CD4-positive, alpha-beta T cell treated with Interleukin-21 for 1 hour (primary cell): ENCODE measurements at places on chromosomes 5 and 9.

GRCh38 chr5:97525780-97526179 lies 342.7 kb upstream of the RIOK2 start:
- no peak for DNase-seq

DNA sequence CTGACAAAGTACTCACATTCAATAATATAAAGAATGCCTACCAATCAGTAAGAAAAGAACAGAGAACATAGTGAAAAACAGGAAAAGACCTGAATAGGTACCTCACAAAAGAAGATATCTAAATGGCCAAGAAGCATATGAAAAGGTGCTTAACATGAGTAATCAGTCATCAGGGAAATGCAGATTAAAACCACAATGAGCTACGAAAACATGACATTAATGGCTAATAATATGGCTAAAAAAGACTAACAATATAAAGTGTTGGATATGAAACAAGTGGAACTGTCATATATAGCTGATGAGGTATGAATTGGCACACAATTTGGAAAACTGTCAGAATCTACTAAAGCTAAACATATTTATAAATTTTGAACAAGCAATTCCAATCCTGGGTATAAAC lies 18.9 kb downstream of the DENND1A start:
- no peak for DNase-seq

DNA sequence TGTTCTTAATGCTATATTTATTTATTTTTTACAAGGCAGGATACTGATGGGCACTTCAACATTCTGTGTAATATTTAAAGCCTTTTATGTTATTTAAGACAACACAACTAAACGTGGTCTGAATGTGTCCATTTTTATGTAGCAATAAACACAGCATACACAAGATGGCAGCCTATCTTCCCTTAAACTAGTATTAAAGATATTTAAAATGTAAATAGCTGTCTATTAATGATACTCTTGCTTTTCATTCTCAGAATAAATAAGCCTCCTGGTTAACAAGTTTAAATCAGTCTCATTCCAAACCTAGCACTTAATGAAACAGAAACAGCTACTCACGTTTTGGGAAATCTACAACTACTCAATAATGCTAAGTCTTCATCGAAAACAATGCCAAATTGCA lies 315.7 kb downstream of the MCTP1 start:
- no peak for DNase-seq

GRCh38 chr5:146528236-146528635 lies 12.2 kb upstream of the GPR151 start:
- DNase-seq = no peak

DNA sequence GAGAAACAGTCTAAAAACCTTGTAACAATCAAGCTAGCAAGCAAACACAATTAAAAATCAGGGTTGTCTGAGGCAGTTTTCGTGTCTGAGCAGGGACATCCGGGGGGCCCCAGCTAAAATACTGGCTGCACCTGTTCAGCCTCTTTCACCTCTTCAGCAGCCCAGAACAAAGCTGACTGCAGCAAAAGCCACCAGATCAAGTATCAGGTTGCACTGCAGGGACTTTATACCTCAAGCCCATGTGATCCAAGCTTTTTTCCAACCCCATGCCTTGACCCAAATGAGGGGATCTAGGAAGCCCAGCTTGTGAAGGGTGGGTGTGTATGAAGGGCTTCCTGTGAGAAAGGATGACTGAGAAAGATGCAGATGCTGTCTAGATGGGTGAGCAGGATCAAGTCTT lies 133.4 kb downstream of the SEMA6A start:
- no peak for DNase-seq

- no peak for DNase-seq
These were observed 20.7 kb downstream of the OSMR start for GRCh38 chr5:38866362-38867031.

- no peak for DNase-seq
These were observed 137.8 kb upstream of the RETREG1 start for GRCh38 chr5:16754601-16755000.

GRCh38 chr5:139416651-139417050 lies 12.8 kb upstream of the SPATA24 start:
- no peak for DNase-seq

GRCh38 chr9:116154334-116154975 lies 864 bp downstream of the PAPPA start:
- DNase-seq = no peak

DNA sequence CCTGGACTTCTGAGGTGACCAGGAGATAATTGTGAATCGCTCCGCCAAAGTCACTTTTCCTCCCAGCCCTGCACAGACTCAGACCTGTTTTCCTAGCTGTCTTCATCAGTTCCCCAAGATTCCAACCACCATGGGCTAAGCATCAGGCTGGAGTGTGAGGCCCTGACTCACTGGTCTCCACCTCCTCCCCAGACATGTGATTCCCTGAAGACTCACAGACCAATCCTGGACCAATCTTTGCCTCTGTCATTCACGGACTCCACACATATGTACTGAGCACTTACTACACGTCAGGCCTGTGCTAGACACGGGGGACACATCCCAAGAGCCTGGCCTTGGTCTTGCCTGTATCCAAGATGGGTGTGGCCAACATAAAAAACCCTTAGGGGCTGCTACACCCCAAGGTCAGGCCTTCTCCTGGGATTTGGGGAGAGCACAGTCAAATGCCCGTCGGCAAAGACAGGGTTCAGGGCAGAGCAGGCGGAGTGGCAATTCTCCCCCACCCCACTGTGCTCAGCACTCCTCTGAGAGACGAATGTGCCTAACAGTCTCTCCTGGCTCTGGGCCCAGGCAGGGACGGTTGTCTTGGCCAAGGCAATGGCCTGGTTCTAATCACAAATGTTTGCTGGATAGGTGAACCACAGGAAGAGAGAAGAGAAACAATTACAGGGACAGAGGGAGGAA lies 11.9 kb downstream of the EEIG1 start:
- DNase-seq = no peak

GRCh38 chr5:51373880-51374523 lies 9.2 kb upstream of the ISL1 start:
- DNase-seq = no peak

DNA sequence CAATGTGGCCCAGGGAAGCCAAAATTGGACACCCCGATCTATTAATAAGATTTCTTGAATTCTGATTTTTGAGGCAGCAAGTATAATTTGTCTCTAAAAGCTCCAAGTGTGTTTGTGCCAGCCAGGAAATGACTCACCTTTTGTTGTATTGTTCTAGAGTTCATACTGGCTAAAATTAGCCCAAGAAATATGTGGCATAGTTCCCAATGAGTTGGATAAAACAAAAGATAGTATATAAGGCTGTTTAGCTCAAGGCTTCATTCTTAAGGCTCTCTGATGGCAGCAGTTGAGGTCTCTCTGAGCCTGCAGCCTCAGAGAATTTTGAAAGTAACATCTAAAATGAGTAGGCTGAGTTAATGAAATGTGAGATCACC lies 21.6 kb downstream of the HMGXB3 start:
- no peak for DNase-seq

DNA sequence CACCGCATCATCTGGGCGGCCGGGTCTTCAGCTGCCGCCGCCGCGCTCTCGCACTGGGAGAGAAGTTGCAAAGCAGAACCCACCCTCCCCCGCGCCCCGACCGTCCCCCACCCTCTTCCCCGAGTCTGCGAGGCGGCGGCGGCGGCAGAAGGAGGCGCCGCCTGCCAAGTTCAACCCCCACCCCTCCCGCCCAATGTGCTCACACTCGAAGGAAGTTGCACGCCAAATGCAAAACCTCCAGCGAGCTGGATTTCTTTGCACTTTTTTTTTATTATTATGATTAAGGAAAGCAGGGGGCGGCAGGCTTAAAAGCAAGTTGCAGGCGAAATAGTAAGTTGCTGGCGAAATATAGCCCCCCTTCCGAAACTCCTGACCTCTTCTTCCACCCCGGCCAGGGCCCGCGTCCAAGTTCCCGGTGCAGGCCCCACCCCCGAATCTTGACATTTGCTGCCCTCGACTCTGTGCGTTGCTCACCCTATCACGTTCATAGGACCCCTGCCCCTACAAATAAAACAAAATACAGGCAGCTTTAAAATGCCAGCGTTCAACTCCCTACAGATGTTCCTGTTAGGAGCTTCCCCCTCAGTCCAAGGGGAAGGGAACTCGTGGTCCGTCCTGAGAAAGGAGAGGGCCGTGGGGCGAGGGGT lies 1.1 kb upstream of the NR3C1 start:
- DNase-seq = peak; percentile 75

DNA sequence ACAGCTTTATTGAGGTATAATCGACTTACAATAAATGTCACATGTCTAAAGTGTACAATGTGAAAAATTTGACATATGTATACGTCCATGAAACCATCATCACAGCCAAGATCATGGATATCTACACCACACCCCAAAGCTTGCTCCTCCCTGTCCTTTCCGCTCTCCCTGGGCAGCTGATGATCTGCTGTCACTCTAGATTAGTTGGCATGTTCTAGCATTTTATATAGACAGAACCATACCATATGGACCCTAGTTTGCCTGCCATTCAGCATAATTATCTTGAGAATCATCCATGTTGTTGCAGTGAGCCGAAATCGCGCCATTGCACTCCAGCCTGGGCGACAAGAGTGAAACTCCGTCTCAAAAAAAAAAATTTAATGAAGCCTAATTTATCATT lies 42.5 kb downstream of the ERGIC1 start:
- DNase-seq = no peak

GRCh38 chr9:24257726-24258125 lies 288.0 kb downstream of the IZUMO3 start:
- DNase-seq = no peak

DNA sequence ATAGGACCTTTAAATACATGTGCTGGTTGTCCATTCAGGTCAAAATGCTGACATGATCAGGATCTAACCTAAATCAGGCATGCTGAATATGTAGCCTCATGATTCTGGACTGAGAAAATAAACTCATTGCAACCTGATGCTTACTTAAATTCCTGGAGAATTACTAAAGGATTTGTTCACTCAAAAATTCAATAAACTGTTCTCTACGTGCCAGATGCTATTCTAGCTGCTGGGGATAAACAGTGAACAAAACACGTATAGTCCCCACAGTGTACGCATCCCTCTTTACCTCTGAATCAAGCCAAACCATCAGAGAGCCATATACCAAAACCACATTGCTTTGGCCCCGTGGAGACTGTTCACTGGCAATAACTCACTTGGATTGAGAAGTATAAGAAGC lies 6.1 kb downstream of the SCAI start:
- no peak for DNase-seq

DNA sequence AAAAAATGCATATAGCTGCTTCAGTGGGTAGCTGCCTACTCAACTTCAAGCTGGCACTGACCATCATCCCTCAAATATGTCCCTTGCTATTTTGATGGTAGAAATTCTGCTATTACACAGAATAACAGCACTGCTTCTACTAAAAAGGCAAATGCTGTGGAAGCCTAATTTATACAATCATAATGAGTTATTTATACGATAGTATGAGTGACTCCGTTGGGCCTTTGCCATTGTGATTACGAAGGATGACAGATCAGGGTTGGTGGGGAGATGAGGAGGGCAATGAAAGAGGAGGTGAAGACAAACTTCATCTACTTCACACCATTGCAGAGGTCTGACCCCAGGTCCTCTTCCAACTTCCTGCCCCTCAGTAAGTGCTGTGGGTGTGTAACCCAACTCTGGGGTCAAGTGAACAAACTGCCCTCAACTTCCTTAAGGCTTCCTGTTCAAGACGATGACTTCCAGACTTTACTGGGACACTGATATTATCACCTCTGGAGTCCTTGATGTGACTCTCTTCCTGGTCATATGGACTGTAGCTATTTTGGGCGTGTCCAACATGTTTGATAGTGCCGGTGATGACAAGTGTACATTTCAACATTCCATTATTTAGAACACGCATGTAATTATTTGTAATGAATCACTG lies 74.1 kb upstream of the RPS23 start:
- no peak for DNase-seq

- no peak for DNase-seq
These were observed 142.4 kb downstream of the C9orf152 start for GRCh38 chr9:110065532-110065931.

DNA sequence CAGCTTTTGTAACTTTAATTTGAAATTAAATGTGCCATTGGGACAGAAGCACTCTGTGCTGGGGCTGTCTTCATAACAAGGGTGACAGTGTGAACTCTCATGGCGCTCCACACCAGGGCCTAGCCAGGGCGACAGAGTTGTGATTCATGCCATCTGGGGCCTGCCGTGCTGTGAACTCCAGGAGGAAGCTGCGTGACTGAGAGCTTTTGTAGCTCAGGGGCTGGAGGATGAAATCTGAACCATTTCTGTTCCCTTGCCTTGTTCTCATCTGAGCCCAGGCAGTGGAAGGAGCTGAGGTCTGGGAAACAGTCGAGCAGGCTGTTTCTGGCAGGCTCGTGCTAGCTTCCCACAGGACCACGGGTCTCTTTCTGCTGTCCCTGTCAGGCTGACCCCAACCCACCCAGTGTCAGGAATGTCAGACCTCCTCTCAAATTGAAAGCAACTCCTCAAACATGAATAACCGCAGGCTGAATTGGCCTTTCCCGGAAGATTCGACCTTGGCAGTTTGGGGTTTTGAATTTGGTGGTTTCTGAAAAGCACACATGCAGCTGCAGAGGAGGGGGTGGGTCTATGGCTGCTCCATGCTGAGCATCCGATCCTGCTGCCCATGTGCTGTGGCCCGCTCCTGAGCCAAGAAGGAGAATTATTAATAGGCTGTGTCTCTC lies 69.2 kb upstream of the RPS23 start:
- DNase-seq = no peak

GRCh38 chr9:135262248-135262647 lies 174.8 kb downstream of the OLFM1 start:
- DNase-seq = no peak

DNA sequence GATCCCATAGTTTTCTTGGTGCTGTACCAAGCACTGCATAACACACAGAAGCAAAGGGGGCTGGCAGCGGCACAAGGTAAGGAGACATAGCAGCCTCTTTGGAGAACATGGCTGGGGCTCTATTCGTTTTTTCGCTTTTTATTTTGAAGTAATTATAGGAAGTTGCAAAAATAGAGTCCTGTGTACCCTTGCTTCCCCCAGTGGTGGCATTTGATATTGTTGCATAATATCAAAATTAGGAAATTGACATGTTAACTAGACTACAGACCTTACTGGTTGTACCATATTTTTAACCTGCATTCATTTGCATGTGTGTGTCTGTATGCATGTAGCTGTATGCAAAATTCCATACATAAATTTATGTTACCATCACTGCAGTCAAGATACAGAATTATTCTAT lies 6.6 kb upstream of the UBQLN1 start:
- peak; percentile 28 for DNase-seq

GRCh38 chr5:180915924-180916323 lies 17.0 kb downstream of the BTNL8 start:
- DNase-seq = no peak

- no peak for DNase-seq
These were observed 168.6 kb downstream of the MACROH2A1 start for GRCh38 chr5:135230251-135230925.
